Cortex of kidney (tissue), 1 donor: ENCODE measurements at places on chromosomes 4 and X.

DNA sequence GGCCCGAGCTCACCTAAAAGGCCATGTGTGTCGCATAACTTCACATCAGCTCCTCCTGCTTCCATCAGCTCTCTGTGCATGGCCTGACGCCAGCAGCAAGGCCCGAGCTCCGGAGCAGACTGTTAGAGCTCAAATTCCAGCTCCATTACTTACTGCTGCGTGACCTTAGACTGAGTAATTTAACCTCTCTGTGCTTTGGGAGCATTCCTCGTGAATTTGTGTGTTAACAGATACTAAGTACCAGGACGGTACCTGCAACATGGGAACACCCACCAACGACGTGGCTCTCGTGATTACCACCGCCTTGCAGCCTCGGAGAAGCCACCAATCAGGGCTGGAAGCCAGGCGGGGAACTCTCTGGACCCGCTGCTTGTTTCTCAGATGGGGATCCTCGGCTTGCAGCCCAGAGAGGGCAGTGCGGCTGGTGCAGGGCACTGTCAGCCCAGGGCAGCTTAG lies 12.9 kb downstream of the LETM1 start:
- DNase-seq: no peak

GRCh38 chr4:164779811-164780216 lies 25.9 kb downstream of the SMIM31 start:
- DNase-seq: no peak

GRCh38 chr4:37693030-37693429 lies 6.9 kb upstream of the RELL1 start:
- no peak for DNase-seq

- DNase-seq: no peak
Observed at GRCh38 chrX:9464435-9465371, at the start of gene TBL1X. TSS of gene TBL1X (plus strand) at chrX:9465058. CDS start at chrX:9653587, 188,529 bp downstream.

DNA sequence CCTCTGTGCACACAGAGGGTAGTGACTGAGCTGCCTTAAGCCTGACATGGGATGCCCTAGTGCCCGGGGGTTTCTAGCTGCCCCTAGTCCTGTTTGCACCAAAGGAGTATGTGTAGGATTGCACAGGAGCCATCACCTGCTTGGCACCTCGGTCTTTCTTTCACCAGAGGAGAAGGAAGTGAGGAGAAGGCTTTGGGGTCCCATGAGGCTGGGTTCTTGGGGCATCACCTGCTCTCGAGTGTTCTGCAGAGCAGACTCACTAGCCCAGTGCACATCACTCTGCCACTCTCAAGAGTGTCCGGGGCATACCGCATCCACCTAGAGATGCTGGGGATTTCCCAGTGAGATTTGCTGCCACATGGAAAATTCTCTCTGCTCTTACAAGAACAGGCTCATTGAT lies 40.5 kb upstream of the GPR78 start:
- DNase-seq: no peak

GRCh38 chr4:8590546-8590880 lies 2.1 kb upstream of the CPZ start:
- DNase-seq: no peak

DNA sequence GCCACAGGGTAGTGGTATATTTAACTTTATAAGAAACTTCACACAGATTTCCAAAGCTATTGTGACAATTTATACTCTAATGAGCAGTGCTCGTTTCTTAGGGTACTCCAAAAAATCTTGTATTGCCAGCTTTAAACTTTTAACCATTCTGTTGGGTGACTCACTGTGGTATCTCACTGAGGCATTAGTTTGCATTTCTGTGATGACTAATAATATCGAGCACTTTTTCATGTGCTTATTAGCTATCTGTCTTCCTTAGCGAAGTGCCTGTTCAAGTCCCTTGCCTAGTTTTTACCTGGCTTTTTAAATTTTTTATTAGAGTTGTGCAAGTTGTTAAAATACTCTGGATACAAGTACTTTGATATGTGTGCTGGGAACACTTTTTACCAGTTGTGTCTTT lies 5.5 kb downstream of the PNMA3 start:
- DNase-seq: no peak

DNA sequence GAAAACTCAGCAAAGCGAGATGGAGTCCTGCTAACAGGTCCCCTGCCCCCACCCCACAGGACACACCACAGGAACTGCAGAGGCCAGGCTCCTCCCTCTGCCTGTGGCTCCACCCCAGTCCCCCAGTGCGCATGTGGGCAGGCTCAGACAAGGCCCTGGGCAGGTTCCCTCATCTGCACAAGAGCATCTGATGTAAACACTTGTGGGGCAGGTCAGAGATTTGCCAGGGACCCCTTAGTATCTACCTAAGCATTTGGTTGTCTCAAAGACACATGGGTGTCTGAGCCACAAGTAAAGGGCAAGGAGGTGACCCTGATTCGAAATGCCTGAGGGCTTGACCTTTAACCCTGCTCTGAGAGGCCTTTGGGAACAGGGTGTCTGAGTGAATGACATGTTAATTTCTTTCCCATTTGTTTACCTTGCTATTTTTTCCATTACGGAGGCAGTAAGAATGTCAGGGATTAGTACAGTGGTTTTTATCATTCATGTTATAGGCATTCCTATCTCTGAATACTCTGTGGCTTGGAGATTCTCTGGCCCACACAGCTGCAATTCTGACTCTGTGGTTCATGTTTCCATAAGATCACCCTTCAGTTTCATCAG lies 85.3 kb downstream of the ZNF518B start:
- DNase-seq: no peak

DNA sequence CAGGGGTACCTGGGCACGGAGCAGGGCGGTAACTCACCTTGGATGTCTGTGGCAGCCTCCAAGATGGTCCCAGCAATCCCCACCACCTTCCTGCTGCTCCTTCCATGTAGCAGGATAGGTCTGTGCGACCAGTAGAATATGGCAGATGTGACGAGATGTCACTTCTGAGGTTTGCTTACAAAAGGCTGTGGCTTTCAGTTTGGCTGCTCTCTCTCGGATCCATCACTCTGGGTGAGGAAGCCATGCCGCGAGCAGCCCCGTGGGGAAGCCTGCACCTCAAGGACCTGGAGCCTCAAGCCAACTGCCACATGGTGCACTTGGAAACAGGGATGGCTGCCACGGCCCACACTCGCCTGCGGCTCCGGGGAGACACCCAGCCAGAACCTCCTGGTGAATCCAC lies 37.6 kb downstream of the WFS1 start:
- DNase-seq: no peak

DNA sequence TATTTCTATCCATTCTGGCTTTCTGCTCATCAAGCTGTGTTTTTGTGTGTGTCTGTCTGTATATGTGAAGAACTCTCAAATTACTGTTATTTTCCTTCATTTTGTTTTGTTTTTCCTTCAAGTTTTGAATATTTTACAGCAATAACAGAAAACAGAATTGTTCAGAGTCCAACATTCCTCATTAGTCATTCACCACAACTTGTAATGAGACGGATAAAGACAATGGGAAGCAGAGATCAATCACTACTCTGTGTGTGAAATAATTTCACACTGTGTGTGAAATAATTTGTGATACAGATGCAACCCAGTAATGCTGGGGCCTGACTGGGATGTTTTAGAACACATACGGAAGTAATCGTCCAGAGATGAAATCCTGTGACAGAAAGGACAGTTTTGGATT lies 55.2 kb downstream of the HPGD start:
- DNase-seq: no peak

DNA sequence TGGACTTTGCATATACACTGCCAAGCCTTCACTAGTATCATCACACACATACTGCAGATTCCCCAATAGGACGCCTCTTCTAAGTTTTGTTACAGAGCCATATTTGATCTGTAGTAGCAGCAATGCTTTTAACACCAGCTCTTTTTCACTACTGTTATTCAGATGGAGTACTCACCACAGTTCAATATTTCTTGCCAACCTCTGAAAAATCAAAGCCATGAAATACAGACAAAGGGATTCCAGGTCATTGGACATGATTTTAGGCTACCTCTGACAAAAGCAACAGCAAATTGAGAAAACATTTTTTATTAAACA lies 390.7 kb upstream of the ADGRL3 start:
- DNase-seq: no peak

GRCh38 chr4:152719801-152720556 lies 40.2 kb upstream of the TMEM154 start:
- DNase-seq: no peak

DNA sequence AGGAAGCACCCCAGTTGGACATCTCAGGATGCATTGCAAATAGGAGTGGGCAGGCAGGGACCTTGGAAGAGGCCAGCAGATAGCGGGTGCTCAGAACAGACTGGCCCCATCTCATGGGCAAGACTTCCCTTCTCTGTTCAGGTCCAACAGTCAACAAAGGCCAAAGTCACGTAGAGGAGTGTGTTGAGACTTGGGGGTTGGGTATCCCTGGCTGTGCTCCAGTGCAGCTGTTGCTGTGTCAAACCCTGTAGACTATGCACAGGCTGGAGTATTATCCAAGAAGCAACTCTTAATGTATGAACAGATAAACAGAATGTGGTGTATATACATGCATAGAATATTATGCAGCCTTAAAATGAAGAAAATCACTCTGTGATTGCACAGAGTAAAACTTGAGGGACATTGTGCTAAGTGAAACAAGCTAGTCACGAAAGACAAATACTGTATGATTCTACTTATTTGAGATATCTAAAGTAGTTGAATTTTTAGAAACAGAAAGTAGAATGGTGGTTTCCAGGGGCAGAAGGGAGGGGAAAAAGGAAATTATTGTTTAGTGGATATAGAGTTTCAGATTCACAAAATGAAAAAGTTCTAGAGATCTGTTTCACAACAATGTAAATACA lies 192.1 kb upstream of the LCORL start:
- DNase-seq: no peak
